ENCODE measurements at places on chromosomes 12 and 14.

DNA sequence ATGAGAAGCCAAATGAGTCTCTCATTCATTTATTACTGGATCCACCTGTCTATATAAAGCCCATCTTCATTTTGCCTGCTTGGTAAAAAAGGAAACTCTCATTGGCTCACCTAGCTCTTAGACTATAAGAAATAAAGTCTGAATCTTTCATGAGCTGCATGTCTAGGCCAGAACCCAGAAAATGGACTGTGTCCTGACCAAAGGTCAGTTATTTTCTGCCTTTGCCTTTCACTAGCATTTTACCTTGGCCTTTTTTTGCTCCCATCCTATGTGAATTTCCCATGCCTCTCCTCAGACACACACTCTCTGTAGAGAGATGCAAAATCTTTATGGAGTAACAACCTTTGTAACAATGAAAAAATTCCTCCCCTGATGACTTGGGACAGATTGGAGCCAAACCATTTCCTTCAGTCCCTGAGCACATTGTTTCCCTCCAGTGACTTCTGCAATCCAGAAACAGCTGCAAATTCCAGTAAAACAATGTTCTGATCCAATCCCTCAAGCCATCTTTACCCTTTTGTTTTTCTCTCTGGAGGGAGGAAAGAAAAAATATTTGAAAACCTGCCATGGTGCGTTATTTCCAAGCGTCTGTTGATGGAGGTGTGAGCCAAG, 33.6 kb upstream of the MAP3K9 start:
- DNase-seq: no peak

- DNase-seq: no peak
Measured at GRCh38 chr14:54947230-54947629, 44.6 kb upstream of the GCH1 start.

DNA sequence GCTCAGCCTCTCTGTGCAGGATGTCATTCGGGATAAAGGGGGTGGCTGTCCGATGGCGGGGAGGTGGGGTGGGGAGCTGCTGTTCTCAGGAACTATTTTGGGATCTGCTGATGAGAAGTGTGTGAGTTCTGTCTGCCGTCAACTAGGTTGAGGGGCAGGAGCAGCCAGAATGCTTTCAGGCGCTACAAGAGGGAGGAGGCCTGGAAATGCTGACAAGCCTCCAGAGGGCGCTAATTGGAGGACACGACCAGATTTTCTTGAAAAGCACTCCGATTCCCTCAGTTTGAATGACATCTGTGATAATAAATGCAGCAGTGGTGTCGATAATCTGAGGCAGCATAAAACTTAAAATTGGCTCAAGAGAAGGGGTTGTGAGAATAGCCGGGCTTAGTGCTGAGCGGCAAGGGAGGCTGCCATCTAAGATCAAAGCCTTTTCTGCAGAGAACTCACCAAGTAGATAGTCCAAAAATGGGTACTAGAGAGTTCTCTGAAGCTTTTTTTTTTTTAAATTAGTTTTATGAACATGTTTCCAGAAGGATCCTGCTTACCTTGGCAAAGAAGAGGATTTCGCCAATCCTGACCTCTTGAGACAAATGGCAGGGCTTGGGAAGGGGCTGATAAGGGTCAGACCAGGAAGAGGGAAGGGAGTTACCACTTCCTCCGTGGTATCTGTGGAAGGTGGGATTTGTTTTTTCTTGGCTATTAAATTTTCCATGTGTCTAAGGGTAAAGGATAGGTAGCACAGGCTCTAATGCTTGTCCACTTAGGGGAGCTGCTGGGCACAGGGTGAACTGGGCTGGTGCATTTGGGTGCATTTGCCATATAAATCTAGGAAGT, 94.4 kb downstream of the CRACR2A start:
- DNase-seq: no peak

DNA sequence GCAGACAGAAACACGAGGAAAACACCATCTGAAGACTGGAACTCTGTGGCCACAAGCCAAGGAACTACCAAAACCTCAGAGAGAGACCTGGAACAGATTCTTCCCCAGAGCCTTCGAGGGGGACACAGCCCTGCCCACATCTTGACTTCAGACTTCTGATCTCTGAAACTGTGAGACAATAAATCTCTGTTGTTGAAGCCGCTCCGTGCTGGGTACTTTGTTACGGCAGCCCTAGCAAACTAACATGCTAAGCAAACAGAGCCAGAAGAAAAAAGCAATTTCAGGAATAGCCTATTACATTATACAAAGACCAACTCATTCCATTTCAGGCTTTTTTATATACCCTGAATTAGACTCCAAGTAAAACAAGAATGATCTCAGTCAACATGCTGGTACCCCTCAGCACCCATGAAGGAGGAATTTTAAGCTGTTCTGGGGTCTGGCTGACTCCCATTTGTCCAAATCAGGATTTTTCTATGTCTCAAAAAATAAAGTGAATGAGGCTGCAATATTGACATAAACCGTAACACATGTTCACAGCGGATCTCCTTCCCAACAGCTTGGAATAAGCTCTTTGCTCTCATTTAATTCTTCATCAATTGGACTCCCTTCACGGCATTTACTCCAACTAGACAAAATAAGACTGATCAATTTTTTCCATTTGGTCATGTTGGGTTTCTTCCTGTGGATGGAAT, 190.1 kb downstream of the FOXN3 start:
- peak; percentile 42 for DNase-seq

DNA sequence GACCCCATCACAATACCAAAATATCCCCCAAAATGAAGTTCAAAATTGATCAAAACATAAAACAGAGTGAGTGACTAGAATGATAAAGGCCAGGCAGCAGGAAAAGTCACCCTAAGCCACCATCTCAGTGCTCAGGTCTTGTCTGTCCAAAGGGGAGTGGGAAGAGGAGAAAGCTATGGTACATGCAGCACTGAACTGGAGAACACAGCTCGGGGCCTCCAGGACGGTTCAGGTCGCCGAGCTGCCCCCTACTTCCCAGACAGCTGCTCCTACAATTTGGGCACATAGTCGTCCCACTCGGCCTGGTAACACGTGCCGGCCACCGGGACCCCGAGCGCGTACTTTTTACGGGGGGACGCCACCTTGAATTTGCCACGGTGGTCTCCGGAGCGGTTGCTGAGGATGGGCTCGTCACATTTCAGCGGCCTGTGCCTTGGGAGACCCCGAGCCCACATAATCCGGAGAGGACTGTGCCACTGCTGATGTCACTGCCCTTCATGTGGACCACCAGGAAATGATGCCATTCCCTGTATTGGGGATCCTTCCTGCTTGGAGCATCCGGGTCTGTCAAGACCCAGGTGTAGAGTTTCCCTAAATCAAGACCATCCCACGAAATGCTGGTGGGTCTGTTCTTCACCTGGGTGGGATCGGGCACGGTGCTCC, 31.6 kb downstream of the AK7 start:
- no peak for DNase-seq
